ENCODE measurements at places on chromosomes 12 and 14.

DNA sequence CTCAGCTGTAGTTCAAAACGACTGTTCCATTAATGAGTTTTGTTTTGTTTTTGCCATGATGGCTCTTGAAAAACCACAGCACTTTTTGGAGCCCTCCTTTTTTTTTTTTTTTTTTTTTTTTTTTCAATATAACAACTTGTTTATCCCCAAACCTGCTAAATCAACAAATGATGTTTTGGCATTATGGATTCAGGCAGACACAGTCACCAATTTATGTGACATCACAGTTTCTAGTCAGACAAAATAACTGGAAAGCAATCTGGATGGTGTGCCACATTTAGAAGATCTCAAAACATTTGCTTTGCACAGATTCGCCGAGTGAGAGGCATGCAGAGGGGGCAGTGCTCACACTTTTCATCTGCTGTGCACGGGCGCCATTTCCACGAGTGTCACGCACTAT lies 7.9 kb upstream of the RFLNA start:
- no peak for DNase-seq

- DNase-seq, result no peak
Observed at GRCh38 chr12:119989361-119989730, 310 bp downstream of the BICDL1 start.

DNA sequence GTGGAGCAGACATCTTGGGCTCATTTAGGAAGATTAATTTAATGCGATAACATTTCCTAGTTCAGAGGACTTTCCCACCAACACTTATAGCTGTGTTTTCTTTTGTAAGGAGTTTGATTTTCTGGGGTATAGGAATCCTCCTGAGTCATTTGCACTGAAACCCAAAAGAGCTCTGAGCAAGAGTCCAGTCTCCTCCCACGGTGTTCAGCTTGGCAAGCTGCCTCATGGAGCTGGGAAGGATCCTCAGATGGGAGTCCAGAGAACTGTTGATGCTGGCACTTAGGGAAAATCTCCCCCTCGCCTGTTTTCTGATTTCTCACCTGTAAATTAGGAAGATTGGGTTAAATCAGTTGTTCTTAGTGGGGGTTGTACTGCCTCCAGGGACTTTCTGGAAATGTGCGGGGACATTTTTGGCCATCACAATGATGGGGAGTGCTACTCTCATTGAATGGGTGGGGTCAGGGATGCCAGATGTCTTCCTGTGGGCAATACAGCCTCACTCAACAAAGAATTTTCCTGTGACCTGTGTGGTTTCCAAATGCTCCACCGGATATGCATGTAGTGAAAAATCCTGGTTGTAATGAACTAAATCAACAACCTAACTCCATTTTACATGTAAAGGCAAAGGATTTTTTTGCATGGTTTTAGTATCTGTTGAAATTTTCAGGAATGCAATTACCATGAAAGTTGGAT lies 150.6 kb downstream of the ADCK1 start:
- no peak for DNase-seq

DNA sequence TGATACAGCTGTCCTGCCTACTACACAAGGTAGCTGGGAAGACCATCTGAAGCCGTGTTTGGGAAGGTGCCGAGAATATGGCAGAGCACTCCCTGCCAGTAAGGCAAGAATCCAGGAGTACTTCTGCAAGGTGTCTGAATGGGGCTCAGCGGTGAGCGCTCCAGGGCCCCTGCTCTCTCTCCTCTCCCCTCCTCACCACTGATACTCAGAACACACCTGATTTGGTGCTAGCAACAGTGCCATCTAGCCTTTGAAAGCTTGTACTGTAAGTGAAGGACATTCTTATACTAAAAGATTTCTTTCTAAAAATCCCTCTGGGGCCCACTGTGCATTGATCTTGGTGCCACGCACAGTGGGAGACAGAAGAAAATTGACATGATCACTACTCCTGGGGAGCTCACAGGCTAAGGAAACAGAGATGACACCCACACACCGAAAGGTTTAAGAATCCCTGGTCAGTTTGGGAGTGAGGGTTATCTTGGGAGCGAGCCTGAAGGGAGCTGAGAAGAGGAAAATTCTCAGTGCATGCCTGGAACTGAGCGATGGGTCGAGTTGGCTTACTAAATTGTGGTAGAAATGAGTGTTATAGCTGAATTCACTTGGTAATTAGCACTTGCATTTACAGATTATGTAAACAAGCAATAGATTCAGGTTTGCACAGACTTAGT lies 216.9 kb downstream of the NTF3 start:
- DNase-seq, result no peak

DNA sequence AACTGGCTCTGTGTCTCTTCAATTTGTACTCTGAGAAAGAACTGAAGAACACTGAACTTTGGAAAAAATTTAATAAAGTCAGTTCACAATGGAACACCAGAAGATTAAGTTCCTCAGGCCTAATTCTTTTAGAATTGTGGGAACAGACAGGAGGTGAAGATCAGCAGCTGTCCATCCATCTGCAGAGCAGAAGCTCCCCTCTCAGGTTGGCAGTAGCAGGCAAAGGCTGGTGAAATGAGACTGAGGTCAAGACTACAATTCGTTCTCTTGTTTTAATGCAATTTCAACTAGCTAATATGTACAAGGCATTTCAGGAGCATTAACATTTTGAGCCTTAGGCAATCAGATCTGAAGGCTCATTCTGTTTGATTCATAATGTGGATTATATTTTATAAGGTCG lies 10.3 kb upstream of the TRHDE start:
- DNase-seq, result no peak

DNA sequence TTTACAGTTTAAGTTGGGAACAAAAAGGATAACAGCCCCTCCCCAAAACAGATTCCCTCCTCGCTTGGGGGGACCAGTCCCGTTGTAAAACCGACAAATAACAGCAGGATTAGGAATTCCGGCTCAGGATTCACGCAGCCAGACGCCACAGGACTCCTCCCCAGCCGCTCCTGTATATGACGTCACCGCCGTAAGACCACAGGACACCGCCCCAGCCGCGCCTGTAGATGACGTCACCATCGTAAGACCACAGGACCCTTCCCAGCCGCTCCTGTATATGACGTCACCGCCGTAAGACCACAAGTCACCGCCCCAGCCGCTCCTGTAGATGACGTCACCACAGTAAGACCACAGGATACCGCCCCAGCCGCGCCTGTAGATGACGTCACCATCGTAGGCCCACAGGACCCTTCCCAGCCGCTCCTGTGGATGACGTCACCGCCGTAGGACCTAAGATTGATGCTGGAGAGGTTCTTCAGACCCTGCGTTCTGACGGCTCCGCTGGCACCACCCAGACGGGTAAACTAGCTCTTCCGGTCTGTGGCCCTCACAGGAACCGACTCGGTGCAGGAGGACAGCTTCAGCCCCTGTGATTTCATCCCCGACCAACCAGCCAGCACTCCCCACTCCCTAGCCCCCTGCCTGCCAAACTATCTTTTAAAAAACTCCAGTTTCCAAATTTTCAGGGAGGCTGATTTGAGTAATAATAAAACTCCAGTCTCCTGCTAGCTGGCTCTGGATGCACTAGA lies 43.9 kb upstream of the FBRSL1 start:
- no peak for DNase-seq

DNA sequence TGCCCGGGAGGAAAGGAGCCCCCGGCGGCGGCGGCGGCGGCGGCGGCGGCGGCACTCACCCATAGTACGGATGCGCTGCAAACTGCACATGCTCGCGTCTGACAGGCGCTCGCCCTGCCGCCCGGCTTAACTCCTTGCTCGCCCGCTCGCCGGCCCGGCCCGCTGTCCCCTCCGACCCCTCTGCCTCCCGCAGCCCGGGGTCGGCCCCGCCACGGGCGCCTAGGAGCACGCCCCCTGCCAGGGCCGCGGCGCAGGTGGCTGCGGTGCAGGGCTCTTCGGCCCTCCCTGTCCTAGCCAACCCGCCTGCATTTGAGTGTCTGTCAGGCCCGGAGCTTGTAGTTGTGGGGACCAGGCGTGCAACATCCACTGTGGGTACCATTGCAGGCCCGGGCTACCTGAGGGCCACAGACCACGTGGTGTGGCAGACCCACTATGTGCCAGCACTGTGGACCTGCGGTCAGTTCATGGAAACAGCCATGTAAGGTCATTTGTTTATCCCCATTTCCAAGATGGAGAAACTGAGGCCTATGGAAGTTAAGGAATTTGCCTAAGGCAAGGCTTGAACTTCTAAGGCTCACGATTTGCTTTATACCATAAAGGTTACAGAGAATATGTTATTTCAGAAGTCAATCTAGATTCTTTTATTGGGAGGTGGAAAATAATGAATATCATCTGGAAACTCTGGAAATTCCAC lies 17.6 kb upstream of the PLEKHH1 start:
- peak; percentile 9 for DNase-seq

GRCh38 chr14:88323523-88324199 lies 592 bp upstream of the KCNK10 start:
- DNase-seq, result no peak

GRCh38 chr14:50000380-50001150 lies 107.7 kb downstream of the ARF6 start:
- DNase-seq, result no peak

- DNase-seq, result no peak
Observed at GRCh38 chr14:94646481-94646880, 34.3 kb downstream of the SERPINA3 start.

DNA sequence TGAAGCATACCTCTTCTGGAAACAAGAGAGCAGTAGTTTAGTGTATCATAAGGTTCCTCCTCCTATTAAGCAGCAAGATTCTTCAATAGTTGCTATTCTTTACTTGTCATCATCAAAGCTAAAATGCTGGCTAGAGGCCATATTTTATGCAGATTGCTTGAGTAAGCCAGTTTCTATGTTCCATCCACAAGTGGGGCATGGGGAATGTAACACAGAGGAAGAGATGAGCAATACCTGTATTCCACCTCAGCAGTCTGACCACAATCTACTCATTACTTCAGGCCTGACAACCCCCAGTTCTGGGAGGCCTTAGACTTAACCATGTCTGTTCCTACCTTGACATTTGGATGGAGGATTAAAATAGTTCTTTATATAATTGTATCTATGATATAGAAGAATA lies 423.6 kb downstream of the BTG1 start:
- DNase-seq, result no peak

DNA sequence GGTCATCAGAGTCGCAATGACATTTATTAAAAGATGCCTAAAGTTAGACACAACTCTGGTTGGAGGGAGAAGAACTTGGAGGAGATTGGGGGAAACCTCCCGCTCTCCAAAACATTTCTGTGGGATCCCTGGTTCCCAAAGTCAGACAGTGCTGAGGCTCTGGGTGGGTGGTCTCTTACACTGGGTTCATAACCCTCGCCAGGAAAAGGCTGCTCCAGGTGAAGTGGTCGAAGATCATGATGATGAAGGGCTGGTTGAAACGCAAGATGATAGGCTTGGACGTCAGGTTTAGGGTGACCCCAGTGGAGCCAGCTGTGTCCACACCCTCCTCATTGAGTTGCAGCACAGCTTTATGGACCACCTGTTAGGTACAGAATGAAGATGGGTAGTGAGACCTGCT lies 11.2 kb upstream of the SERPINA10 start:
- no peak for DNase-seq

GRCh38 chr14:100617410-100618317 lies 30.4 kb upstream of the BEGAIN start:
- DNase-seq, result no peak

DNA sequence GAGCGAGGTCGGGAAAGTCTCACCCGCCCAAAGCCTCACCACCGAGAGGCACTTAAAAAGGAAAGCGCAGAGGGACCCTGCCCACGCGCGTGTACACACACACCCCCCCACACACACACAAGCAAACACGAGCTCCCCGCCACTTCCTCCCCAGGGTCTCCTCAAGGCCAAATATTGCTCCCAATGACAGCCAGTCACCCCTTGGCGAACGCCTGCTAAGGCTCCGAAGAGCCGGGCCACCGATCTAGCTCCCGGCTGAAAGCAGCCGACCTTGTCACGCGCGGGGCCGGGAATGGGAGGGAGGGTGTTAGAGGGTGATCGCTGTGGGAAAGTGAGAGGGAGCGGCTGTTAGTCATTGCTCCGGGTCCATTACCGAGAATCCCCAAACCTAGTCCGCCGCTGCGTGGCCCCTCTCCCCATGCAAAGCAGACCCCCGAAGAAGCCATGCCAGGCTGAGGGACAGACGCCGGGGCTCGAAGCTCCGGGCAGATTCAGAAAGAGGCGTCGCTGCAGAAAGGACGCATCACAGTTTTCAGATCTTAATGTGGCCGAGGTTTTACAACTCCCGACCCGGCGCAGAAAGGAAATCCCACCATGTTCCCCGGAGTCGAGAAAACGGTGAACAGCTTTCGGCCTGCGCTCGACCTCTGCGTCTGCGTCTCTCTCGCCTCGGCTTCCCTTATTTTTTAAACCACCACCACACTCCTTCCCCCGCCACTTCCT lies 2.6 kb downstream of the BMP4 start:
- no peak for DNase-seq

DNA sequence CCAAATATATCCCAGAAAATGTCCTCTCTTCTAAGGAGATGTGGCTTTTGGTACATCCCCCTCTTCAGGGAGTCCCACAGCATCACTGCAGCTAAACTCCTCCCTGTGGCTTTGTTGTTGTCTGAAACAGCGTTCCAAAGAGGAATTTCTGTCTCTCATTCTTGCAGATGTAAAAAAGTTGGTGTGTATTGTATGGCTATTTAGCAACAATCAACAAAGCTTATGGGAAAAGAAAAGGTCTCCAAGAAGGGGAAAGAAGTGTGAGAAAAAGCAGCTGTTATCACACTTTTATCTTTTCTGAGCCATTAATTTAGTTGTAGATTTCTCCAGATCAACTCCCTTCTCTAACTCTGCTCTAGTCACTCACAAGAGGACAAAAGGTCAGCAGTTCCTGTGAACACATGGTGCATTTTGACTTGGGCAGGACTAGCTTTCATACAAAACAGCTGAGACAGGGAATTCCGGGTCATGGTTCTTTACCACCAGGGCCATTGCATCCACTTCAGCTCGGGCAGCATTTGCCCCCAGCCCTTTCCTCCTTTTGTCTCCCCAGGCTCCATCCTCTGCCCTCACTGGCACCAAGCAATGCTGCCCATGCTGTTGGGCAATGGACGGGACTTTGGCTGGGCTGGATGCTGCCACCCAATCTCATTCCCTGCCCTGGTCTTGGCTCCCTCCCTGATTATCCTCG lies 184.7 kb downstream of the TMX1 start:
- DNase-seq, result no peak

DNA sequence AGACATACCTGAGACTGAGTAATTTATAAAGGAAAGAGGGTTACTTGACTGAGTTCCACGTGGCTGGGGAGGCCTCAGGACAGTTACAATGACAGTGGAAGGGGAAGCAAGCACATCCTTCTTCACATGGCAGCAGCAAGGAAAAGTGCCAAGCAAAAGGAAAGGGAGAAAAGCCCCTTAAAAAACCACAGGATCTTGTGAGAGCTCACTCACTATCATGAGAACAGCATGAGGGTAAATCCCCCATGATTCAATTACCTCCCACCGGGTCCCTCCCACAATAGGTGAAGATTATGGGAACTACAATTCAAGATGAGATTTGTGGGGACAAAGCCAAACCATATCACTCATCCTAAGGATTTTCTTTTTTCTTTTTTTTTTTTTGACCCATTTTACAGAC lies 177.8 kb upstream of the EEA1 start:
- no peak for DNase-seq

All from stimulated activated CD4-positive, alpha-beta T cell treated with anti-CD3 and anti-CD28 coated beads, Interleukin-1b, Interleukin-23, amount 100 ng/mL, for 24 hours (primary cell).